Gastroesophageal sphincter (tissue), 4 donors: ENCODE measurements at places on chromosomes 2 and 18.
A peak's percentile ranks its signal among the peaks of the same experiment; 100 is the strongest.

DNA sequence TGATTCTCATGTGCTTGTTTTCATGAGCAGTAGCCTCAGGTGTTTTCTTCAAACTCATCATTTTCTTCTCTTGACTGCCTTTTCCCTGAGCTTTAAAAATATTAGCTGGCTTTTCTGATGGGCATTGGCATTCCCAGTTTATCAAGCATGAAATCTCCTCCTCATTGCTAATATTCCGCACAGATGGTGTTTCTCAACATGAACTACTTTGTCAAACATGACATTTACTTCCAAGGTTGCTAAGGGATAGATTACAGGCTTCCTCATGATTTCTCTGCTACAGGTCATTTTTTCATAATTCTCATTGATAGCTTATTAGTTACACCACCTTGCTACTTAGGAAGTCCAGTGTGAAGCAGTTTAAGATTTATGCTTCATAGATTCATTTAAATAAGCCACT, 1116.9 kb upstream of the CNTNAP5 start:
- no peak for ATAC-seq

GRCh38 chr2:133829450-133830020, 261.3 kb upstream of the NCKAP5 start:
- no peak for ATAC-seq

- no peak for ATAC-seq
These were observed 61.8 kb downstream of the FAM168B start for GRCh38 chr2:131031431-131031841.

- ATAC-seq: no peak
These were observed 10.9 kb downstream of the GNLY start for GRCh38 chr2:85704800-85705679.

DNA sequence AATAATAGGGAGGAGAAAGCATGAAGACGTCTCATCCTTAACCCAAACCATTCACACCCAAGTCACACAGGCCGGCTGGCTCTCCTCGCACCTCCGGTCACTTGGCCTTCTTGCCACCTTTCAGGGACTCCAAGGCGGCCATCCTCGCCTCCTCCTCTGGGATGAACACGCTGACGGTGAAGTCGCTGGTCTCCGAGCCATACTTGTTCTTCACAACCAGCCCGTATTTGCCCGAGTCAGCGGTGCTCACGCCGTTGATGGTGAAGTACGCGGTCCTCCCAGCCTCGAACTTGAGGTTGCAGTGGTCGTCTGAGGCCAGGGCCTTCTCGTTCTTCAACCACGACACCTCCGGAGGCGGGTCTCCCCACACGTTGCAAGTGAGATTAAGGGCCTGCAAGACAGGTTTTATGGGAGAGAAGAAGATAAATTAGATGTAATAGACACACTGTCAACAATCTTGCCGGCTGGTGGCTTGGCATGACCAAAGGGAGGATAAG, 54.3 kb upstream of the LPIN2 start:
- peak; percentile 22 for ATAC-seq

GRCh38 chr2:30512243-30512886, 65.3 kb downstream of the LCLAT1 start:
- no peak for ATAC-seq

GRCh38 chr18:31490833-31491232, 7.1 kb upstream of the DSG2 start:
- ATAC-seq: no peak

DNA sequence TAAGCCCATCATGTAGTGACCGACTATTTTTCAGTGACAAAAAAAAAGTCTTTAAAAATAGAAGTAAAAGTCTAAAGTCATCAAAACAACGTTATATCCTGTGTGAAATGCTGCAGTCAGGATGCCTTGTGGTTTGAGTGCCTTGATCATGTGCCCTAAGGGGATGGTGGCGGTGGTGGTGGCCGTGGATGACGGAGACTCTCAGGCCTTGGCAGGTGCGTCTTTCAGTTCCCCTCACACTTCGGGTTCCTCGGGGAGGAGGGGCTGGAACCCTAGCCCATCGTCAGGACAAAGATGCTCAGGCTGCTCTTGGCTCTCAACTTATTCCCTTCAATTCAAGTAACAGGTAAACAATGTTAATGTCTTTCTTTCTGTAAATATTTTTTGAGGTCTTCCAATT, at the start of gene CD28:
Gene CD28 (plus strand): TSS at position 237 of the 400 bp plus-strand sequence. CDS start 58 bp downstream, at position 295.
- ATAC-seq: no peak

DNA sequence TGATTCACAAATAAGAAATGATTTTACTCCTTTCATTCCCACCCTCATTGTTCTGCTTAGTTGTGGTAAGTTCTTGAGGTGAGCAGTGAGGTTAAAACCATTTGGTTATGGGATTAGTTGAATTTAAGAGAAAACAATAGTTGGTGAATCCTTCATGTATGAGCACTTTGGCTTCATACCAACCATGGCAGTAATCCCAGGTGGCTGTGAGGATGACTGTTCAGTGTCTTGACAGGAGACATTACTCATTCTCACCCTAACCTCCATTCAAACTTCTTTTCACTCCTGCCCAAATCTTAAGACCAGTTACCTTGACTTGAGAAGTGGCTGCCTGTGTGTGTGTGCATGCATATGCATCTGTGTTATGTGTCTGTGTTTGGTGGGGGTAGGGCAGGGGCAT, 143.1 kb downstream of the SETBP1 start:
- ATAC-seq: no peak

DNA sequence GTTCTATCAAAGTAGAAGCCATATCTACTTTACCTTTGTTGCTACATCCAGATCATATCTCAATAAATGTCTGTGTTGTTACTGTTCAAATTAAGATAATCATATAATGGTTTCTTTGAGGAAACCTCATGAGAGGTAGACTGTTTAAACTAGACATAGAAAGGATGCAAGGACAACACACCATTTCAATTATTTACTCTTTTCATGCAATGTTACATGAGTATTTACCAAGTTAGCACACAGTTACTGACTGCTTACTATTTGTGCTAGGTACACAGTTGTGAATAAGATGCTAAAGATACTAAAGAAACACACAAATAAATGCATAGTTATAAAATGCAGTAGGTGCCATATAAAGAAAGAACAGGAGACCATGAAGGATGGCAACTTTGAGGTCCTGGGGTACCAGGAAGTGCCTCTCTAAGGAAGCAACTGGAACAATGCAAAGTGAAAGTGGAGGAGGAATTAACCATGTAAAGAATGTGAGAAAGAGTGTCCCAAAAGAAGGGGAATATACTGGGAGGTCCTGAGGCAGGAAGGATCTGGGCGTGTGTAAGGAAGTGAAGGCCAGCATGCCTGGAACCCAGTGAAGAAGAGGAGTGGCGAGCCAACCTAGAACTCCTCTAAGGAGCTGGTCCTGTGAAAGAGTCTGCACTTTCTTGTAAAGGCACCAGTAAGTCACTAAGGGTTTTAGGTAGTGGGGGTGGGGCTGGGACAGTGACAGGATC, 39.4 kb downstream of the RBMS1 start:
- no peak for ATAC-seq

- ATAC-seq: peak; percentile 63
These were observed 67.4 kb downstream of the KCTD18 start for GRCh38 chr2:200442471-200442870.

DNA sequence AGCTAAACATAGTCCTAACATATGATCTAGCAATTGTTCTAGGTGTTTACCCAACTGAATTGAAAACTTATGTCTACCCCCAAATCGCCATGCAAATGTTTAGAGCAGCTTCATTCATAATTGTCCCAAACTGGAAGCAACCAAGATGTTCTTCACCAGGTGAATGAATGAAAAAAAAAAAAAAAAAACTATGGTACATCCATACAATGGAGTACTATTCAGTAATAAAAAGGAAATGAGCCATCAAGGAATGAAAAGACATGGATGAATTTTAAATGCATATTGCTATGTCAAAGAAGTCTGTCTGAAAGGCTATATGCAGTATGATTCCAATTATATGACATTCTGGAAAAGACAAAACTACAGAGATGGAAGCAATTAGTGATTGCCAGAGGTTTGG, 98.6 kb upstream of the ITPRID2 start:
- ATAC-seq: no peak

GRCh38 chr18:58140387-58141325, 96.6 kb downstream of the NEDD4L start:
- no peak for ATAC-seq

GRCh38 chr2:177056481-177056929, 156.1 kb upstream of the HNRNPA3 start:
- no peak for ATAC-seq

DNA sequence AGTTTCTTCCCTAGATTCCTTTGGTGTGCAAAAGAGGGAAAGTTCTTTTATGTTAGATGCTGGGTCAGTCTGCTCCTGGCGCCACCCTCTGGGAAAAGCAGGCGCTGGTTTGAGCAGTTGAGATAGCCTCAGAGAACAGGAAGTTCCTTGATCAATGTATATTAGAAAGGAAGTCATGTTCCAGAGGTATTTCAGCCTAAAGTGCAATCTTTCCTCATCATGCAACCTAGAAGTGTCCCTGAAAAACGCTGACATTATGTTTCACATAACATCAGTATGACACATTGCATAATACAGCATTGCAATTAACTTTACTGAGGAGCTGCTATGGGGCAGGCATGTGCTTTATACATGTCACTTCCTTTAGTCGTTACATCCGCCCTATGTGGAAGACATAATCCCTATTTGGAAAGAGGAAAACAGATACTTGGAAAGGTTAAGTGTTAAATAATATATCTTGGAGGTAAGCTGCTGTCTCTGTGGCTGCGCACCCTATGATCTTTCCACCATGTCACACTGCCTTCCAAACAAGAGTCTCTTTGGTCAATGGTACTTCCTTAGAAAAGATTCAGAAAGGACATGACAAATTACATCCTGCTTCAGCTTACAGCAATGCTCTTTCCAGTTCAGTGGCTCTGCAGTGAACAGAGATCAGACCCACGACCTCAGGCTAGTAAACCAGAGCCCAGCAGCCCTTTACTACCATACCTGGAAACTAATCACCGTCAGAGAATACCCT, 369.7 kb downstream of the RAD51AP2 start:
- ATAC-seq: no peak

- no peak for ATAC-seq
These were observed 15.1 kb downstream of the AAK1 start for GRCh38 chr2:69628325-69629021.

- ATAC-seq: no peak
These were observed 28.8 kb downstream of the FBLN7 start for GRCh38 chr2:112166806-112167499.

DNA sequence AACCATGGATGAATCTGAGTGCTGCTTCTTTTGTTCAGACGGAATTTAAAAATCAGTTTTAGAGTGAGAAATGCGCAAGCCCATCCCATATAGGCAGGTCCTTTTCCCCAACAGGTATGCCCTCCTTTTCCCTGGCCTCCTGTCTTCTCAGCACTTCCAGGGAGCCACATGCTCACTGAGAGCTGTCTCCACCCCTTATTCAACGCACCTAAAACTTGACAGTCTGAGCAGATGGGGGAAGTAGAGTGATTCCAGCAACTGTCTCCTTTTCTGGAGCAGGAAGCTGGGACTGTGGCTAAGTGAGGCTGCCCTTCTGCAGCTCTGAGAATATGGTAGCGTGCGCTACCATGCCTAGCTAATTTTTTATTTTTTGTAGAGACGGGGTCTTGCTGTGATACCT, 53.1 kb upstream of the NOSTRIN start:
- ATAC-seq: no peak

DNA sequence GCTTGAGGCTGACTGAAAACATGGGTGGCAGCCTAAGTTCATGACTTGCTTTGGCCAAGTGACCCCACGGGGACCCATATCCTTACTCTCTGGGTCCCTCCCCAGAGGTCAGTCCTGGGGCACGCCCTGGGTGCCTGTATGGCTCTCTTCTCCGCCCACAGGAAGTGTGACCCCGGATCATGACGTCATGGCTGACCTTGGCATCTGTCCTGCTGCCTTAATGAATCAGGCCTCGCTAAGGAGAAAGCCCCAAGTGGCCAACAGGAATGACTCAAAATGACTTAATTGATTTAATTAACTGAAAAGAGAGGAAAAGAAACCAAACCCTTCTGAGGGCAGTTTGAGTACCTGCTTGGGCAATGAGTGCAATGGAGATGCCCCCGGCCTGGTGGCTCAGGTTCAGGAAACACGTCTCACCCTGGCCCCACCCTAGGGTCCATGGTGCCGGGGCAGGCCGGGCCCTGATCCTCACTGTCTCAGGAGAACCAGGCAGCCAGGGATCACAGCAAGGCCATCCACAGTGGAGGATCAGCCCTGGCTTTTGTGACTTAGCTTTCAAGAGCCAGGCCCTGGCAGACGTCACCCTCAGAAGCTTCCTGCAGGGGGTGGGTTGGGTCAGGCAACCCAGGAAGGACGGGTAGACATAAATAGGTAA, 112.0 kb downstream of the CYP26B1 start:
- no peak for ATAC-seq

GRCh38 chr18:2325308-2325849, 245.9 kb downstream of the METTL4 start:
- ATAC-seq: no peak

DNA sequence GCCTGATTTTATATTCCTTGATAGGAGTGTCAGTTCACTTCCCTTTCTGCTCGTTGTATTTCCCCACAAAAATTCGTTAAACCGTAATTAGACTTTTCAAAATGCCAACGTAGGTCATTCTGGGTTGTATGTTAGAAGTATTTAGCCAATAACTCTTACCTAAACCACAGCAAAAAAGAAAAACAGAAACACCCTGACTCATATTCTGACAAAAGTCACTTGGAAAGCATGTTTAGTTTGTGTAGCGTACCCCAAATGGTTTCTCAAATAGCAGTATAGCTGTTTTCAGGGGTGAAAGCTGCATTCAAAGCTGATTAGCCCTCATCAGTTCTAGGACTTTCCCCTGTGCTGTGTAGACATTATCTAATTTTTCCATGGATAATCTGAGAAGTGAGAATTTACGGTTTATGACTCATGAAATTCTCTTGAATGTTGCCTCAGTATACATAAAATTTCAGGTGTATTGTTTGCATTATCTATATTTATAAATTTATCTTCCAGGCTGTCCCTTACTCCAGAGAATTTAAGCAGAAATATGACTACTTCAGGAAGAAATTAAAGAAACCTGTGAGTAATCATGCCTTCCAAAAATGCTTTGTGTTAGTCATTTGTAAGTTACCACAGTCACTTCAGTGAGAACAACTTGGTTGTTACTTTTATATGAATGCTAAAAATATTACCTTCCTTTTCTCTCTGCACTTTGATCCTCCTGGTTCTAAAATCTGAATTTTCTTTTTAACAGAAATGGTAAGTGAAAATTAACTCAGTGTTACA, 264.9 kb downstream of the ALPK2 start:
- no peak for ATAC-seq

DNA sequence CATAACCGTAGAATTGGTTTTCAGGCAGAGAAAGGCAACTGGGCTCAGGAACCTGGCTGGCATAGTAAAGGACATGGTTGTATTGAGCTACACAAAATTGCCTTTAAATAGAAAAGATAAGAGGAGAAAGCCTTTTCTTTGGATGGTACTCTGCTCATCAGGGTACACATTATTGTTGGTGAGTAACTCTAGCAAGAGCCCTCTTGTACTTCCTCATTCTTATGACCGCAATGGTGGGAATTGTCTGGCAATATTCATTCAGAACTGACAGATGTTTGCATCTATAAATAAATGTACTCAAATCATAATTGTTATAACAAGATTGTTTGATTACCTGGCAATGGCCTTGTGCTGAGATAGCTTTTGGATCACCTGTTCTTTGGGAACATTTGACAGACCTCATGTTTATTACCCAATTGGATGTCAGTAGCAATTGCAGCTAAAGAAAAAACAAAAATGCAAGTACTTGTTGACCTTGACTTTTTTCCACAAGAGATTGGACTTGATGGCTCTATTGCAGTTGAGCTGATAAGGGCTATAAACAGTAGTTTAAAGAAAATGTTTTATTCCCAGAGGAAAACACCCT, 43.9 kb downstream of the MEIS1 start:
- no peak for ATAC-seq
